ELF-1 (cell line): ENCODE measurements at places on chromosomes 13 and 19.

DNA sequence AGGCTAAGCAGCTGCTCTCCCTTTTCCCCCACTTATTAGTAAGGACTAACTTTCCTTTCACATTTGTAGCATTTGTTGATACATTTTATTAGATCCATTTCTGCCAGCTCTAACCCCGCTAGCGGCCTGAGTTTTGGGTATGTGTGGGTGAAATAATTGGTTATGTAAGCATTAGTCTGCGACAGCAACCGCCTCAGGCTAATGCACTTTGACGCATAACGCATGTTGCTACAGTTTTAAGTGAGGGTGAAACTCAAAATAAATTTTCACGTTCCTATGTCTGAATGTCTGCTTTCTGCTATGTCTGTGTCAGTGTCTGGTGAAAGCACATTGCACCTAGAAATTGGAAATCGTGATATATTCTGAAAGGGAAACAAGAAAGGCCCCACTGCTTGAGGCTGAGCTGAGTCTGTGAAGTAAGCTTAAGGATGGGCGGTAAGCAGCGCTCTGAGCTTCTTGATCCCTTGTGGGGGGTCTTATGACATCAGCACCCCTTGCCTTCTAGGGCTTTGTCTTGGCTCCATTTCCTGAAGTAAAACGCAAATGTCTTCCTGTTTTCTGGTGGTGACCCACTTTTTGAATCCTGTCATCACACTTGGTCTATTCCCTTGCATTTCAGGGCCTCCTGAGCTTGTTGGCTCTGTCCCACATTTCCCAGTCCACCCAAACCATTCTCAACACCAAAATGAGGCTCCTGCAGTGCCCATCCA, 648.3 kb upstream of the ARGLU1 start:
- DNase-seq = no peak

DNA sequence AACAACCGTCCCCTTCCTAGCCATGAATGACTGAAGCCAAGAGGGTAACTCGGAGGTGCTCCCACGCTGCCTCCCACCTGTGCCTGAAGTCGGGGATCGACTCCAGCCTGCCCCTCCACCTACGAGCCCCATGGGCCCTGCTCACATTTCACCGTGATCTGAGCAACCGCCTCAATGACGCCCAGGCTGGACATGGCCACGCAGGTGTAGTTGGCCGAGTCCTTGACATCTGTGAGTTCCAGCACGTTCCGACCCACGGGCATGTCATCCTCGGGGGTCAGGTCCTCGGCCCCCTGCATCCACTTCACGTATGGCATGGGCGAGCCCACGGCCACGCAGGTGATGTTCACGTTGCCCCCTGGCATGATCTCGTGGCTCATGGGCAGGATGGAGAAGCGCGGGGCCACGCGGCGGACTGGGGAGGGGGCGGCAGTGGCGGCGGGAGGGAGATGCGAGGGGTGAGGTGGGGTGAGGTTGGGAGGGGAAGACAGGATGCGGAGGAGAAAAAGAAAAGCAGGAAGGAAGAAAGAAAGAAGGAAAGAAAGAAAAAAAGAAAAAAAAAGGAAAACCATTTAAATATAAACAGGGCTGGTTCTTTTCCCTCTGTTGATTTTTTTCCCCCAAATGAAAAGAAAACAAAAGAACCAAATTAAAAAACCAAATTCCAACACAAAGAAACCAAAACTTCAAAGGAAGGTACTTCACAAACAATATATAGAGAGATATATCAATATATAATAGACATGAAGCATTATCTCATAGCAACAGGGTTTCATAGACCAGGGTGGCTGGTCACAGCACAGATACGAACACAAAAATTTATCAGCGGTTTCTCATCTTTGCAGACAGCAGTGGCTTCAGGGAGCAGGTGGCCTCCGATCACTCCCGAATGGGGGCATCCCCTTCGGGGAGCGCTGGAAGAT, 94.7 kb downstream of the PTPRS start:
- no peak for DNase-seq

- DNase-seq = no peak
Observed at GRCh38 chr13:111365149-111366005, 44.9 kb downstream of the TEX29 start.

- DNase-seq = no peak
Observed at GRCh38 chr19:50312967-50313811, 16.0 kb downstream of the KCNC3 start.

- no peak for DNase-seq
Observed at GRCh38 chr13:95151942-95152587, 149.2 kb downstream of the ABCC4 start.

DNA sequence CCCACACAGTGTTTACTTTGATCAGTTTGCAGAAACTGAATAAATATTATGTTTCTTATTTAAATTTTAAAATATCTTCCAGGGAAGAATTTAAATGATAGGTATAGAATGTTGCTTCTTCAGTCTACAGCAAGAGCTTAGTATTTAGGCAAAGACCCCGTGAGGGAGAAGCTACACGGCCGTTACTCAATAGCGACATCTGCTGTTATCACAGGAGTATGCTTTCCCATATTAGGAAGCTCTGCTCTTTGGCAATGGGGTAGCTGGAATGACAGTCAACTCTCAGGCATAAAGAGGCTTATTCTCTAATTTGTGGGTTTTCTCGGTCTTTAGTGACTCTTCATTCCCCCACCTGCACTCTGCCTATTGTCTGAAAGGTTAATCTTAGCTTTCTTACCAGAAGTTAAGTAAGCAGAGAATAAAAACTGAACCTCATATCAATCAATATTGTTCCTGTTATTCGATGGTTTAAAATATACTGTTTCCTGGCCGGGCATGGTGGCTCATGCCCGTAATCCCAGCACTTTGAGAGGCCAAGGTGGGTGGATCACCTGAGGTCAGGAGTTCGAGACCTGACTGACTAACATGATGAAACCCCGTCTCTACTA, 13.2 kb upstream of the LHFPL6 start:
- peak; percentile 45 for DNase-seq

- no peak for DNase-seq
Observed at GRCh38 chr13:66803013-66803807, 426.9 kb downstream of the PCDH9 start.

DNA sequence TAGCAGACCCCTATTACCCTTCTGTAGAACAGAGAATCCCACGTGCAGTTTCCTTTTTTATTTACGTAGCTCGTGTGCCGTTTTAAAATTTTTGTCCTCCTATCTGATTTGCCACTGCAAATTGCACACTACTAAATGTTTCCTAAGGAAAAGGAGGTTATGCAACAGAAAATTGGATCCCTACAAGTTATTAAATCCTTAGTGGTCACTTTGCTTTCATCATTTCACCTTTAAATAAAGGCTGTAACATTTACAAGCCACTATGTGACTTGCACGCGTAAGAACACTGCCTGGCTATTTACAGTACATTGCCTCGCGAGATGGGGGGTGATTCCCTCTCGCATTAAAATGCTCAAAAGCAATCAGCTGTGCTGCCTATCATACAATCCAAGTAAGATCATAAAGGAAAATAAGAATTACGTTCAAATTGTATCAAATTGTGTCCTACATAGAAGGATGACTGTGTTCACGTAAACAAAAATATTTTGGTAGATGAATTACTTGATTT, 525.6 kb downstream of the SUCLA2 start:
- DNase-seq = no peak

- peak; percentile 30 for DNase-seq
Observed at GRCh38 chr19:2099054-2099501, 2.4 kb downstream of the IZUMO4 start.

- peak; percentile 73 for DNase-seq
Observed at GRCh38 chr13:20356444-20356843, 124.3 kb upstream of the GJB6 start.
